ENCODE measurements at places on chromosomes 12 and 14.

- peak; percentile 15 for DNase-seq
Observed at GRCh38 chr12:84411031-84411430, 501.6 kb downstream of the SLC6A15 start.

GRCh38 chr14:20754308-20754707 lies 8.6 kb downstream of the EDDM3A start:
- no peak for DNase-seq

DNA sequence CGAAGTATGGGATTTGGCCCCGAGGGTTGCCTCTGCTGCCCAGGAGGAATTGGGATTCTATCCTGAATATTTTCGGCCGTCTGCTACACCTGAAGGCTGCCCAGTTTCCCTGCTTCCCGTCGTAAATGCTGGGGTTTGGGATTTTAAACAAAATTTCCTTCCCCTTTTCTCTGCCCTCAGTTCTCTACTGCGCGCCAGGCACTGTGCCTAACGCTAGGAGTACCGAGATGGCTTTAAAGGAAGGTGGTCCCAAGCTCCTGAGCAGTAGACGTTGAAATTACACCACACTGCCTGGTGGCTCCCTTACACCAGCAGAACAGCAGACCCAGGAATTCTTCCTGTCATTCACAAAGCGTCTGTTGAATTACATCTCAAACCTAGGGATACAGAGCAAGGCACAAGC lies 566 bp upstream of the PRDM4 start:
- DNase-seq, result peak; percentile 52

DNA sequence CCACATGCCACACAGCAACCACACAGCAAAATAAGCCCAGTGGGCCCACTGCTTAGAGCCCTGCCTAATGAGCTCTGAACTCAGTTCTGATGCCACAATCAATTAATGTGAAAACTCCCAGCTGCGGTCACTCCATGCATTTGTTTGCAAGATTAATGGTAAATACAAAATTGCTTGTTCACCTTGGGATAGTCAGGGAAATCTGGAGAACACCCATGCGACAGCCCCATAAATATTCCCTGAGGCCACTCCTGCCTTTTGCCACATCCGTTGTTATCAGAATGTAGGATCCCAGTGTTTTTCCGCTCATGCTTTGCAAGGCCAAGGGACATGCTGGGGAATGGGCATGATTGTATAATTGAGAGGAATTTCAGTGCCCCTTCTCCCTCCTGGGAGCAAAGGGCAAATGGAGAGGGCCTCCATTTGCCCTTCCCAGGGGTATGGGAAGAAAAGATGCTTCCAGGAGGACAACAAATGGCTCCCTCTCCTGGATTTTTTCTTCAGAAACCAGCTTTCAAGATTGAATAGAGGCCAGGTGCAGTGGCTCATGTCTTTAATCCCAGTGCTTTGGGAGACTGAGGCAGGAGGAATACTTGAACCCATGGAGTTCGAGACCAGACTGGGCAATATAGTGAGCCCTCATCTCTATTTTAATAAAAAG lies 30.8 kb upstream of the CMKLR1 start:
- DNase-seq, result no peak

DNA sequence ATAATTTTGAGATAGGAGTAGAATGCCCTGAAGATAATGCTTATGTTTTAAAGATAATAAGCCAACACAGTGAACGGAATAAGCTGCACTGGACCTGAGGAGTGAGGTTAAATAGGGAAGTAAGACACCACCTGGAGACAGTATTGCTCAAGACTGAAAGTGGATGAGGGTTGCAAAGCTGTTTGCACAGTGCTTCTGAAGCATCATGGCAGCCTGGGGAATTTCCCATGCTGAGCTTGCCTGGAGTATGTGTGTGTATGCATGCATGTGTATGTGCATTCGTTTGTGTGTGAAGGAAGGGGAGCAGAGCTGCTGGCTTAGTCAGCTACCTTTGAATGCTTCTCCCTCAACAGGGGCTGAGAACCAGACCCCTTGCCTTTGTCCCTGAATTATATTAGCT lies 35.8 kb downstream of the BHLHE41 start:
- DNase-seq, result peak; percentile 2
